ENCODE measurements at places on chromosomes 7 and 10. TPM values are rescaled to one million over a fixed set of nuclear protein-coding genes. Genes with fewer than 3 reads are reported as not detected.

The FOXI2 gene
- not detected for total RNA-seq

The TAC1 gene
- total RNA-seq: 2.8 TPM

The CELF2 gene
- total RNA-seq: not detected

The CCZ1 gene
- 144 TPM for total RNA-seq

The ZNF467 gene
- total RNA-seq: 0.54 TPM

The PRR15 gene
- total RNA-seq: 76.1 TPM

The PCDH15 gene
- total RNA-seq: not detected

The FKBP14 gene
- 26.2 TPM for total RNA-seq

The CALML3 gene
- not detected for total RNA-seq

The SYT15 gene
- 1.5 TPM for total RNA-seq

The COL13A1 gene
- 0.24 TPM for total RNA-seq

The CPED1 gene
- 0.76 TPM for total RNA-seq

The PTF1A gene
- not detected for total RNA-seq

DNA sequence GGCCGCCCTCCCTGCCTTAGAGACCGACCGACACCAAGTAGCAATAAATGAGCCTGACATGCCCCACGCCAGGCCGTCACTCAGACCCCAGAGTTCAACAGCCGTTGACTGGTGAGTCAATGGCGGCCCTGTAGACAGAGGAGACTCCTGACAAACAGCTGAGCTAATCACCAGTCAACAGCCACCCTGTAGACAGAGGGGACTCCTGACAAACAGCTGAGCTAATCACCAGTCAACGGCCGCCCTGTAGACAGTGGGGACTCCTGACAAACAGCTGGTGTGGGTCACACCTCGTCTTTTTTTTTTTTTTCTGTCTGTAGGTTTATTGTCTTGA, 16.9 kb upstream of the KNDC1 start:
- no peak for DNase-seq

- DNase-seq: peak; percentile 74
Measured at GRCh38 chr10:46523962-46524471, 32.4 kb downstream of the GPRIN2 start.

- no peak for DNase-seq
Measured at GRCh38 chr7:120724448-120724847, 133.5 kb downstream of the TSPAN12 start.

DNA sequence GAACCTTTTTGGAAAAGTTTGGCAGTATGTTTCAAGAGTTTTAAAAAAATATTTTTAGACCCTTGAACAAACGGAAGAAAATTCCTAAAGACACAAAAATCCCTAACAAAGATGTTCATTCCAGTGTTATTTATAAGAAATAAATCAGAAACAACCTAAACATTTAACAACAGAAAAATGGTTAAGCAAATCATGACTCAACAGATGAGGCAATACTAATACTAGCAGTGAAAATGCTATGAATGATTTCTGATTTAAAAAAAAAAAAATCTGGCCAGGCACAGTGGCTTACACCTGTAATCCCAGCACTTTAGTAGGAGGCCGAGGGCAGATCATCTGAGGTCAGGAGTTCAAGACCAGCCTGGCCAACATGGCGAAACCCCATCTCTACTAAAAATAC, 61.0 kb downstream of the ARHGAP12 start:
- DNase-seq: no peak

DNA sequence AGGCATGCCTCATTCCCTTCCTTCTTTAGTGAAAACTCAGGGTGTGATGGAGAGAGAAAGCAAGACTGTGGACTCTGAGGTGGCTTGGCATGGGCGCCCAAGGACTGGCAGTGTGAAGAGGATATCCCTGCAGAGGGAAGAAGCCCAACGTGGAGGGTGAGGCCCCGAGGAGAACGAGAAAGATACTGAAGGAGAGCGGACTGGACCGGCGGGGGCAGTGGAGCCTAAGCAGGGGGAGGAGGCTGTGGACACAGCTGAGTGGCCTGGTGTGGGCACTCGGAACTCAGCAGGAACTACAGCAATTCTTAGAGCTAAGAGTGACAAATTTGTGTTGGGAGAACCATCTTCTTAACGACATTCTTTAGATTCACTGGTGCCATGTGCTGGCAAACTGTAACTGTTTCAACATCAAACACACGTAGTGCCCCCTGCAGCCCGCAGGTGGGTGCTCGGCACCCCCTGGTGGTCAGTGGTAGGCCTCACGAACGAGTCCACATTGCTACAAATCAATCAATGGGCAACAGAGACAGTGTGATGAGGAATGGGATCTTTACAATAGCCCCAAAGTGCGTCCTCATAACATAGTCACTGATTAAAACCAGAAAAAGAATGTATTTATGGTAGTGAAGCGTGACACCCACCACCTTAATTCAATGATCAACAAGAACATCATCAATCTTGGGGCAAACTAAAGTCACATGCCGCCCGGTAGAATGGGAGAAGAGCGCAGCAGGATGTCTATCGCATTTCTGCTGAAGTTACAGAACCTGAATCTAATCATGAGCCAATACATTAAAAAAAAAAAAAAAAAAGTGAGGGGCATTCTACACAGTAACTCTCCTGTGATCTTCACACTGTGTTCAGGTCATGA, 2.0 kb upstream of the SFTPA1 start:
- peak; percentile 77 for DNase-seq

- no peak for DNase-seq
Measured at GRCh38 chr7:138033241-138033640, 31.4 kb upstream of the CREB3L2 start.

GRCh38 chr7:129205987-129206785, 17.8 kb downstream of the SMO start:
- no peak for DNase-seq

DNA sequence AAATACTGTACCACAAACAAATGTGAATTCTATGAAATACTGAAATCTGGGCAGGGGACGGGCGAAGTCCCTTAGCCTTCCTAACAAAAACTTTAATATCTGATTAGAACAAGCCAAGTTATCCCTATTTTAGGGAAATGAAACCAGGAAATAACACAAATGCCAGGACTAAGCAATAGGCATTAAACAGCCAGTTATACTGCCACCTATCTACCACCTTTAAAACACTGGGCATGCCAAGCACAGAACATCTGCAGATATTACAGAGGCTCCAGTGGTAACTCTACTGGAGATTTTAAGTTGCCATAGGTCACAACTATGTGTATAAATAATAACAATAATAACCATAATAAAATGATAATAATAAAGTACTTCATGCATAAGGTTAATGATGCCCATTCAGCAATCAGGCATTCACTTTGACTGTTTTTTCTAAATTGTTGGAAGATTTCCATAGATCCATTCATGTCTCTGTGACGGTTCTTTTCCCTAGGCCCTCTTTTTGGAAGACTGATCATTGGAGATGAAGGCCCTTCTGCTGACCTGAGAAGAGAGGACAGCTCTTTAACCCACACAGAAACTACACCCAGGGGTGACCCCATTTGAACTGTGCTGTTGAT, 195.7 kb downstream of the CACNA2D1 start:
- peak; percentile 0 for DNase-seq

DNA sequence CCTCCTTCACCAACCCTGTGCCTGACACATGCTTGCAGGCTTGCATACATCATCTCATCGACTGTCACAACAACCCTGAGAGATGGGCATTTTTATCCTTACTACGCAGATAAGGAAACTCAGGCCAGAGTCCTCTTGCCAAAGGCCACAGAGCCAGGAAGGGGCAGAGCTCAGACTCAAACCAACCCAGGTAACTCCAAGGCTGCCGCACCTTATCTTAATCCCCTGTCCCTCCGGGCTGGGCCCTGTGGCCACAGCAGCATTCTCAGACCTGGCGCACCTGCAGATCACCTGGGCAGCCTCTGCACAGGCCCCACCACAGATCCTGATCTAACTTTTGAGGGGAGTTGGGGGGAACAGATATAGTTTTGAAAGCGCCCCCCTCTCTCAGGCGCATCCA, 35.1 kb downstream of the SORBS1 start:
- DNase-seq: no peak

DNA sequence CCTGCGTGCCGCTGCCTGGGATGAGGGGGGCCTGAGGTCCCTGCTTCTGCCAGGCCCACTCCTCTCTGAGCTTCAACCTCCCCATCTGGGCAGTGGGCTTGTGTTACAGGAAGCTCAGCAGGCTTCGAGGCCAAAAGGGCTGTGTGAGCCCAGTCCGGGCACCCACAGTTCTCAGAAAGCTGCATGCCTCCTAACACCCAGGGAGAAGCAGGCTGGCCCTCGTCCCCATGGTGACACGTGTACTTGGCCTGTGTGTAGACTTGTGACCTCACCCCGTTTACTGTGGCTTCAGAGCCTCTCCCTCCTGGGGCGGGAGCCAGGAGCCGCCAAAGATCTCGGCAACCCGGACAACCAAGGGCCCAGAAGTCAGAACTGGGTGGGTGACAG, 2.2 kb upstream of the GRIFIN start:
- DNase-seq: peak; percentile 49

- DNase-seq: no peak
Measured at GRCh38 chr10:69497611-69498390, 46.5 kb downstream of the TSPAN15 start.

DNA sequence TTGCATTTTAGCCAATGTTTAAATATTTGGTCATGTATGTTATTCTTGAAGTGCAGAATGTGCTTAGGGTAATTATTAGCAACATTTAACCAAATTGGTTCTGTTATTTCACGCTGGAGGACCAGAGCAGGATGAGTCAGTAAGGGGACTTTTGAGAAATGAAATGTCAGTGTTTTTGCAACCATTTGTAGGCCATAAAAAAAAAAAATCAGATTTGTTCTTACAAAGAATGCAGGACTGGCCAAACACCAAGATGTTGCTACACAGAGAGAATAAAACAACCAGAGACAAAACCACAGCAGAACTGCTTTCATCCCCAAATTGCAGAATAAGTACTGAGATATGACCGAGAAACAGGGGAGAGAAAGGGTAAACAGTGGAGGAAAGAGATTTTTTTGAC, 62.1 kb downstream of the TPST1 start:
- DNase-seq: no peak

DNA sequence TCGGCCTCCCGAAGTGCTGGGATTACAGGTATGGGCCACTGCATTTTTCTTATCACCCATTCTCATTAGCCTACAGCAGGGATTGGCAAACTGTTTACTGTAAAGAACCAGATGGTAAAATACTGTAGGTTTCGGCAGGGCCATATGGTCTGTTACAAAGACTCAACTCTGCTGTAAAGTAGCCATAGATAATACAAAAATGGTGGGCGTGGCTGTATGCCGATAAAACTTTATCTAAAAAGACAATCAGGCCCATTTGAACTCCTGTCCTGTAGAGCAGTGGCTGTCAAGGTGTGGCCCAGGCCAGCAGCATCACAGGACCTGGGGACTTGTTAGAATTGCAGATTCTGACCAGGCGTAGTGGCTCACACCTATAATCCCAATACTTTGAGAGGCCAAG, 134.3 kb downstream of the CUX1 start:
- no peak for DNase-seq

DNA sequence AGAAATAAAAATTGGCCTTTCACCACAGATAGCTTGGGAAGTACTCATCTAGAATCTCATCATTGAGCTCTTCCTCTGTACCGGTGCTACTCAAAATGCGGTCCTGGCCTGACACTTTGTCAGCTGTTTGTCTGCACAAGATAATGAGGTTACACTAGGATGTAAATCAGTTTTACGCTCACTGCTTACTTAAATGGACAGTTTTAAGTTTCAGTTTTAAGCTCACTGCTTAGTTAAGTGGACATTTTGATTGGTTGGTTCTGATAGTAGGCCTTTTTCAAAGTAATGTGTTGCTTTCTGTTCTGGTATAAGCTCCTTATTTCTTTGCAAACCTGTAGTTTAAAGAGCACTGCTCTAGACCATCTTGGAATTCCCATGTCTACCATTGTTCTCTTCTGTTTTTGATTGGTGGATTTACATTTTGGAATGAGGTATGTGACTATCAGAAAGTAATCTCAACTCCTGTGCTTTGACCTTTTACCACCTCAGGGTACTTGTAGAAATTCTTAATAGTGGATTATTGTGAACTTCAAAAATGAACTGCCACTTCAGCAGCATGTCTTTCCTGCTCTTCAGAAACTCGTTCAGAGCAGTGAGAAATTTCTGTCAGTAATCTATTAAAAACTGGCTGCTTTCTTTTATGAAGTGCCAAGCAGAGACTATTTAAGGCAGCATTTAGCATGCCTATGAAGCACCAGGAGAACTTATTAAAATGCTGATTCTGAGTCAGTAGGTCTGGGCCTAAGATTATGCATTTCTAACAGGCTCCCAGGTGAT, 55.0 kb downstream of the C1GALT1 start:
- no peak for DNase-seq

DNA sequence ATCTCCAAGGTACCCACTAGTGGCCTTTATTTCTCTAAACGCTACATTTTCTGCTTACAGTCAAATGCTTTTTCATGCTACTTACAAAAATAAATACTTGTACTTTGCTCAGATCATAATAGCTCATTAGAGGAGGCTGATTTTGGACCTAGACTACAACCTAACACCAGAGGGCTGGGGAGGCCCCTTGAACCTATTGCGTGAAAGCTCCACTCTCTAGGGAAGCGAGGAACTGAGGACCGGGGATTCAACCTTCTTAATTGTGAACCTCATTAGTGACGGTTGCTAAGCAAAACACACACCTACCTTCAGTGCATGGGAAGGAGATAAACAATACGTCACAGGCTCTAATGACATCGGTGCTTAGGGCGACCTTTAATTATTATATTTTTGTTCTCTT, 92.1 kb downstream of the EBF3 start:
- no peak for DNase-seq

DNA sequence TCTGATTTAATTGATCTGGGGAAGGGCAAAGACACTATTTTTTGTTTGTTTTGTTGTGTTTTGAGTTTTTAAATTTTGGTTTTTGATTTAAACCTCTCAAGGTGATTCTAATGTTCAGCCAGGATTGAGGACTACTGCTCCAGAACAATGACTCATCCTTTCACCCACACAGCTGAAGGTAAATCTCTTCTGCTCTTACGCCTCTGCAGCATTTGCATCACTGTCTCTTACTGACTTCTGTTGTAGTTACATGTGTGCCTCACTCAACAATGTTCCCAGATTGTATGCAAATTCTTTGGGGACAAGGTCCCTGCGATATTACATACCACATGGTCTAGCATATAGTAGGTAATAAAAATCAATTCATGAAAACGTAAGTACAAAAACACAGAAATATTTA, 467.5 kb upstream of the LRRN3 start:
- DNase-seq: no peak

DNA sequence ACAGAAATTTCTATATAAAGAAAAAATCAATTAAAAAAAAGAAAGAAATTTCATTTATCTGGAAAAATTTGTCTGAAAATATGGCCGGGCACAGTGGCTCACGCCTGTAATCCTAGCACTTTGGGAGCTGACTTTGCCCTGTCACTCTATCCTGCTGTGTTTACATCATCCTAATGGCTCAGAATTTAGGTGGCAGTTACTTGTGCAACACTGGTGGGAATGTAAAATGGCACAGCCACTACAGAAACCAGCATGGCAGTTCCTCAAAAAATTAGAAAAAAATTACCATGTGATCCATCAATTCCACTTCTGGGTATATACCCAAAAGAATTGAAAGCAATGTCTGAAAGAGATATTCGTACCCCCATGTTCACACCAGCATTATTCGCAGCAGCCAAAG, 405.2 kb upstream of the AUTS2 start:
- DNase-seq: no peak
